Globus pallidus (tissue), 1 donor: ENCODE measurements at places on chromosomes 1 and 21.

GRCh38 chr1:87399264-87399663 is 70.6 kb downstream of the LMO4 start:
- no peak for DNase-seq

DNA sequence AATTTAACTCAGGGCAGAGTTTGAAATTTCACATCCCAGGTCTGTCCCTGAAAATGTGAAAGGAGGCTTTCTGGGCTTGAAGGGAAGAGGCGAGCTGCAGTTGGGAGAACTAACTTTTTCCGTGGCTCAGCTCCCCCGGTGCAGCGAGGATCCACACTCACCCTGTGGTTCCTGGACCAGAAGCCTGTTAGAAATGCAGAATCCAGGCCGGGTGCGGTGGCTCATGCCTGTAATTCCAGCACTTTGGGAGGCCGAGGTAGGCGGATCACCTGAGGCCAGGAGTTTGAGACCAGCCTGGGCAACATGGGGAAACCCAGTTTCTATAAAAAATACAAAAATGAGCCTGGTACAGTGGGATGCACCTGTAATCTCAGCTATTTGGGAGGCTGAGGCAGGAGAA is 2.9 kb upstream of the DHRS3 start:
- DNase-seq: no peak

- DNase-seq: no peak
Measured at GRCh38 chr1:100441146-100441545, 88.8 kb downstream of the CDC14A start.

GRCh38 chr21:17231124-17231523 is 281.7 kb upstream of the CXADR start:
- no peak for DNase-seq

GRCh38 chr1:28127617-28128257 is 39.3 kb upstream of the EYA3 start:
- peak; percentile 55 for DNase-seq

DNA sequence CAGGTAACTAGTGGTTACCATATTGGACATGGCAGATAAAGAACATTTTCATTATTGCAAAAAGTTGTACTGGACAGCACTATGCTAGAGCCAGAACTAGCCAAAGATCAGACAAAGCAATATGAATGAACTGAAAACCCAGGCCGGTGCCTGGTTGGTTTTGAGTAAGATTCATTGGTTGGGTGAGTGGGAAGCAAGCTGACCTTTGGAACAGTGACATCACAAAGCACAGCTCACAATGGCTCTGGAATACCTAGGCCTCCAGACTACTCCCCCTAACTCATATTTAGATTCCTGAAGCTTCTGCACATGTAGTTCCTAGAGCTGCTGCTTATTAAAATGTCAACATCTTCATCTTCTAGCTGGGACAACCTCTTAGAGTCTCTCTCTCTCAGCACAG is at the start of gene TMCO2:
TSS of gene TMCO2 (plus strand) at position 283 of the 400 bp plus-strand sequence. CDS start at position 340, 57 bp downstream.
- DNase-seq: no peak

- no peak for DNase-seq
Measured at GRCh38 chr1:41622859-41623732, 138.6 kb upstream of the EDN2 start.

GRCh38 chr1:1462318-1462966 is 9.1 kb upstream of the ATAD3B start:
- no peak for DNase-seq

DNA sequence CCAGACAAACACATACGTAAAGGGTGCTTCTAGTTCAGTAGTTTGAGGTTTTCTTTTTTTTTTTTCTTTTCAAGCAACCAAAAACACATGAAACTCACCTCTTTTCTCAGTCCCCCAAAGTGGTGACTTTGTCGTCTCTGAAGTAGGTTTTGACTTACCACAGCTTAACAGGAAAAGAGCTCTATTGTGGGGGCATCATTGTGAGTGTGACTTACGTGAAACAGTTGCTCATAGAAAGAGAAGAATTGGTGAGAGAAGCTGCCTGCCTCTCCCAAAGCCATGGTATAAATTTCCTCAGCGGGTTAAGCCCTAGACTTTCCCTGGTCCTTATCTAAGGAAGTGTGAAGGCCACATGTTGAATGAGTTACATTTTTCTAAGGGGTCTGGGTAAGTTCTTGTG is 11.9 kb downstream of the FASLG start:
- no peak for DNase-seq

DNA sequence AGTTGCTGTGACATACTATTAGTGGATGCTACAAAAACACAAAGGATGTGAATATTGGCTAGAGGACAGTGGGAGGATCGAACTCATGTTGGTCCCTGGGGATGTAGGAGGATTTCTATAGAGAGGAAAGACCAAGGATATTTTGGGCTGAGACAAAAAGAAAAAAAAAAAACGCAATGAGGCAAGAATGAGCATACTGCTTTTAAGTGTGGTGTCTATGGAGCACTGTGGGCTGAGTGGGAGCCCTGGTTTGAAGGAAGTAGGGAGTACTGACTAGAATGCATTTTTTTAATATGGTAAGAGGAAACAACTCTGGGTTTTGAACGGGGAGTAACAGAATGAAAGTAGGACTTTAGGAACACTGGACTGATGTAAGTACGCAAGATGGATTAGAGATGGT is 450.7 kb downstream of the NEGR1 start:
- DNase-seq: no peak

GRCh38 chr1:75901371-75901770 is 30.8 kb downstream of the ASB17 start:
- DNase-seq: no peak

- DNase-seq: no peak
Measured at GRCh38 chr1:51776408-51776807, 102.1 kb downstream of the NRDC start.

- DNase-seq: no peak
Measured at GRCh38 chr1:228066891-228067654, 15.4 kb upstream of the ARF1 start.

GRCh38 chr1:43743206-43743605 is 35.9 kb downstream of the ST3GAL3 start:
- DNase-seq: no peak

GRCh38 chr1:2606396-2606880 is 19.9 kb downstream of the PRXL2B start:
- DNase-seq: no peak
